ENCODE measurements at places on chromosomes 16 and 17.
A peak's percentile ranks its signal among the peaks of the same experiment; 100 is the strongest.

GRCh38 chr16:17278988-17279387, 191.8 kb downstream of the XYLT1 start:
- DNase-seq, result no peak

DNA sequence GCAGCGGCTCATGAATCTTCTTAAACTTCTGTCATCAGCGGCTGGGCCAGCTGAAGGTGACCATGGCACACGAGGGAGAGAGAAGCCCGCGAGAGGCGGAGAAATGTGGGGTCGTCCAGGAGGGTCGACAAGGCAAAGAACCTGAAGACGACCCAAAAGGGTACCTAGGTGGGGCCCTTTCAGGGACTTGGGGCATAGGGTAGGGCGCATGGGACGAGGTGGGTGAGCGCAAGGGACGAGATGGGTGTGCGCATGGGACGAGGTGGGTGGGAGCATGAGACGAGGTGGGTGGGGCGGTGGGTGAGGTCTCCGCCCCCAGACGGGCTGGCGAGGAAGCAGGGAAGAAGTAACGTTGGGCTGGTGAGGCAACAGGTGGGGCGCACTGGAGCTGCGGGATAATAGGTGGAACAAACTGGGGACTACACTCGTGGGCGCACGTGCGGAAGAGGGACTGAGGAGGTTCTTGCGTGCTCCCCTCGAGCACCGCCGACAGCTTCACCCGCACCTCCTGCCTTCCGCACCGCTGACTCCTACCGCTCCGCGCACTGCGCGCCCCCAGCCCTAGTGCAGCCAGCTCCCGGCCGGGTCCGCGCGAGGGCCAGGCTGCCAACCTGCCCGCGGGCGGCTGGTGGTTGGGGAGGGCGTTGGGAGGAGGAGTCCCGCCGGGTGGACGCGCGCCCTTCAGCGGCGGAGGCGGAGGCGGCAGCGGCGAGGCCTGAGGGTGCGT, 23.2 kb upstream of the CRYM start:
- peak; percentile 45 for DNase-seq

DNA sequence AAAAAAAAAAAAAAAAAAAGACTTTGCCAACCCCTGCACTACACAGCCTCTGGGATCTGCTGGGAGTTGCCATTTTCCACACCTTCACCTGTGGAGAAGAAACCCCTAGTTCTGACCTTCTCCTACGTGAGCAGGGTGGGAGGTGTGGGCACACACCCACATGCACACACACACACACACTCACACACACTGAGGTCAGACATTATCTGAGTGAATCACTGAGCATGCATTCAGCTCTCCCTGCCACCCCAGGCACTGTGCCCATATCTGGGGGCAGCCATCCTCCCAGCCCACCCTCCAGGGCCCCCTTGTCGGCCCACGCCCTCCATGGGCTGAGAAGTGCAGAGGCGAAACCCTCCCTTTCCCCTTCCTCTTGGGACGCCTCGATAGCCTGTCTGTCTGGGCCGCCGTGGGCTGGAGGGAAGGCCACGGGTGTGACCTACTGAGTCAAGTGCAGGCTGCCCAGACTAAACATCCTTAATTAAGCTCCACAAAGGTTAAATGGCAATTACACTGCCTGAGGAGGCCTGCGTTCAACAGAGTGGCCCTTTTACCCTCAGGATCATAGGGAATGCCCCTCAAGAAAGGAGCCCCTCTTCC, 143.8 kb downstream of the C16orf95 start:
- DNase-seq, result no peak

GRCh38 chr16:49460786-49461470, 87.3 kb downstream of the C16orf78 start:
- DNase-seq, result no peak

- DNase-seq, result no peak
Measured at GRCh38 chr17:14481664-14482063, 180.8 kb downstream of the HS3ST3B1 start.

DNA sequence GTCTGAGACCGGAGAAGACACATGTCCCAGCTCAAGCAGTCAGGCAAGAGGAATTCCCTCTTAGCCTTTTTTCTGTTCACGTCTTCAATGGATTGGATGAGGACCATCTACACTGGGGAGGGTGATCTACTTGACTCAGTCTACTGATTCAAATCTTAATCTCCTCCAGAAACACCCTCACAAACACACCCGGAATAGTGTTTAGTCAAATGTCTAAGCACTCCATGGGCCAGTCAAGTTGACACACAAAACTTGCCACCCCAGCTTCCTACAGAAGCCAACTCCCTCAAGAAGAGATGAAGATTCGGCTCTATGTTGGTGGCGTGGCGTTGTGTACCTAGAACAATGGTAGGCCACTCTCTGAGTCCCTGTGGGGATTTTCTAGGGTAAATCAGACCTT, 22.5 kb upstream of the NKD1 start:
- DNase-seq, result no peak

DNA sequence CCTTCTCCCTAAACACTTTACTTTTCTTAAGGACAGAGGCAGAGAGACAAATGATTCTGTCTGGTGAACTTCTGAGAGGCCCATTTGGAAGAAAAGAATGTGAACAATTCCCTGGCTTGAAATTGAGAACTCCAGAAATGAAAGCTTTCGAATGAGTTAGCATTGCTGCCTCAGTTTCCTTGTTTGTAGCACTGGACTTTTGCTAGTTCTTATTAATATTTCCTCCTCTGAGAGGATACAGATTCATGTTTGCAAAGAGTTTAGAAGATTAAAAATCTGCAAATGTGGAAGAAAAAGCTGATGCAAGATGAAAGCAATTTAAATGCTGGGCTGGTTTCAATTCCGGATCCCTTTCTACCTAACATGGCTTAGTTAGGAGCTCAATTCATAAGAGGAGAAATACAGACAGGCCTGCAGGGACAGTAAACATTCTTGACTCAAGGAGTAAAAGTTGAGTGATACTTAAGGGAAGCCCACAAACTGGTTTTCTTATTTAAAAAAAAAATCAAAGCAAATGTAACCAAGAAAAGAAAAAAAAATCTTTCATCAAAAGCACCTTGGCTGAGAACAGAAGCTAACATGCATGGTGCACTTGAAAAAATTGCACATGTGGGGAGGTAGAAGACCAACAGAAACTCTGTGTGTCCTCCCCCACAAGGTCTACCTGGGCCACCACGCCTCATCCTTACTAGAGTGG, 27.1 kb downstream of the HNF1B start:
- DNase-seq, result no peak

DNA sequence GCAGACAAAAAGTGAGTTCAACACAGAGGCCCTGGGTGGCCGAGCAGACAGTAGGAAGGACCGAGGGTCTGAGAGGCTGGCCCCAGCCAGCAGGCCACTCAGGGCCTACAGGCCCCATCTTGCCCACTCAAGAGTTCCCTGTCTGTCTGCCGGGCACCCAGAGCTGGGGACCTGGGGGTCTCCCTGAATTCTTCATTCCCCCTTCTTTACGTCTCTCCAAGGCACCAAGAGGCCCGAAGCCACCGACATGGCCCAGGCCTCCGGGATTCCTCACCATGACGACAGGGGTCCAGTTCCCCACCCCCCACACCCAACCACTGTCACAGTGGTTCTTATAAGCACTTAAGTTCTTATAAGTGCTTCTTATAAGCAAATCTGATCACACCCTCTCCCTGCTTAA, 49.2 kb downstream of the NOS2 start:
- no peak for DNase-seq
